ENCODE measurements at places on chromosomes 11 and 22.

GRCh38 chr22:43948836-43949406, 6.3 kb upstream of the SAMM50 start:
- DNase-seq, result no peak

- DNase-seq, result no peak
Observed at GRCh38 chr22:28963362-28963761, 80.0 kb downstream of the ZNRF3 start.

DNA sequence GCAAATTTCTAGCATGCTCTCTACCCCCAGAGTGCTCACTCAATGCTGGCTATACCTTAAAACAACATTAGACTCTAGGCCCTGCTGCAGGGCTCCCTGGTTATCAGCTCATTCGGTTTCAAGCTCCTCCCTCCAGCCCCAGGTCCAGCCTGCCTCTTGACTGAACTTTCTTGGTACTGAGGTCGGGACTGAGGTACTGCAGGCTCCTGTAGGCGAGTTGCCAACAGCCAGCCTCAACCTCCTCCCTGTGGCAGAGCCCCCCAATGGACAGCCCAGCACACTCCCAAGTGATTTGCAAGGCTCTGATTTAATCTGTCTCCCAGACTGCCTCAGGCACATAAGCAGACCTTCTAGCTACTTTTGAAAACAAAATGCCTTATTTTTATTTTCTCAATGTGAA, 73.6 kb upstream of the EIF3M start:
- no peak for DNase-seq

DNA sequence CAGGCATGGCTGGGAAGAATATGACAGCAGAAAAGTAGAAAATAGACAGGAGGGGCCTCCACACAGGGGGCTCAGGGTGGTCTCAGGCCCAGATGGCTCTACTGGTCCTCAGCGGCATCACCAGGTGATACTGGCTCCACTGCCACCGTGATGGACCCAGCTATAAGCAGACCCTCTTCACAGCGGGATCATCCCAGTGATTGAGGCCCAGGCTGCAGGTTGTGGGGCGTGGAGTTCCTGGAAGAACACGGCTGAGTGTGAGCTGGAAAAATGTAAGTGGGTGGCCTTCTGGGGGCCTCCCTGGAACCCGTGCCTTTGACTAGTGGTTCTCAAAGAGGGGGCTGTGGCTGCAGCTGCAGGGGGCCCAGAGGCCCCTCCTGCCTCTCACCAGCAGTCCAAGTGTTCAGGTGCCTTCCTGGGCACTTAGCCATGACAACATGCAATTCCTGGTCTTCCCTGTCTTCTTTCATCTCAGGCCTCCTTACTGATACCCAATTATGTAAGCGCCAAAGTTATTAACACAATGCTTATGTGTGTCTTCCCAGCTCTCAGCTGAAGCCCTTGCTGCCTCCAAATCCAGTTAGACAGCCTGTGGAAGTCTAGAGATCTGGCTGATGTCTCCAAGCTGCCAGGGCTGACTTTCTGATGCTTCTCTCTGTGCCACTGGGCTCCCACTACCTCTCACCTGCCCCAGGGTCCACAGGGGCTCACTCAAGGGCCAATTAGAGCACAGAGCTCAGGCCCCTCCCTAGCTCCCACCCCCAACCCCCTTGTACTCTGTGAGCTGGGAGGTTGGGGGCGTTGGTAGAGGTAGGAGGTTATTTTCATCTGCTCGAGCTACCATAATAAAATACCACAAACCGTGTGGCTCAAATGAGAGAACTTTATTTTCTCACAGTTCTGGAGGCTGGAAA, 110.1 kb upstream of the LMO1 start:
- no peak for DNase-seq

- DNase-seq, result peak; percentile 69
Observed at GRCh38 chr11:353179-353873, 16.0 kb upstream of the B4GALNT4 start.

DNA sequence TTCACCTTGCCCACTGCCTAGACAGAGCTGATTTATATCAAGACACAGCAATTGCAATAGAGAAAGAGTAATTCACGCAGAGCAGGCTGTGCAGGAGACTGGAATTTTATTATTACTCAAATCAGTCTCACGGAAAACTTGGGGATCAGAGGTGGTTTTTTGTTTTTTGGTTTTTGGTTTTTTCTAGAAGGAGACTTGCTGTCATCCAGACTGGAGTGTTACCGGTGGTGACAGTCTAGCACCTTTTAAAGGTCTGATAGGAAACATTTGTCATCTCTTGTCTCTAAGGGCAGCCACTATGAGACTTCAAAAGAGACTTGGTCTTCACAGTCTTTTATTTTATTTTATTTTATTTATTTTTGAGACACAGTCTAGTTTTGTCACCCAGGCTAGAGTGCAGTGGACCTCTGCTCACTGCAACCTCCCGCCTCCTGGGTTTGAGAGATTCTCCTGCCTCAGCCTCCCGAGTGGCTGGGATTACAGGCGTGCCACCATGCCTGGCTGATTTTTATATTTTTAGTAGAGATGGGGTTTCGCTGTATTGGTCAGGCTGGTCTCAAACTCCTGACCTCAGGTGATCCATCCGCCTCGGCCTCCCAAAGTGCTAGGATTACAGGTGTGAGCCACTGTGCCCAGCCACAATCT, 19.1 kb downstream of the APOBEC3H start:
- no peak for DNase-seq

GRCh38 chr11:30131535-30131934, 99.3 kb upstream of the FSHB start:
- DNase-seq, result peak; percentile 30

GRCh38 chr11:40842750-40843339, 616.6 kb downstream of the LRRC4C start:
- no peak for DNase-seq

DNA sequence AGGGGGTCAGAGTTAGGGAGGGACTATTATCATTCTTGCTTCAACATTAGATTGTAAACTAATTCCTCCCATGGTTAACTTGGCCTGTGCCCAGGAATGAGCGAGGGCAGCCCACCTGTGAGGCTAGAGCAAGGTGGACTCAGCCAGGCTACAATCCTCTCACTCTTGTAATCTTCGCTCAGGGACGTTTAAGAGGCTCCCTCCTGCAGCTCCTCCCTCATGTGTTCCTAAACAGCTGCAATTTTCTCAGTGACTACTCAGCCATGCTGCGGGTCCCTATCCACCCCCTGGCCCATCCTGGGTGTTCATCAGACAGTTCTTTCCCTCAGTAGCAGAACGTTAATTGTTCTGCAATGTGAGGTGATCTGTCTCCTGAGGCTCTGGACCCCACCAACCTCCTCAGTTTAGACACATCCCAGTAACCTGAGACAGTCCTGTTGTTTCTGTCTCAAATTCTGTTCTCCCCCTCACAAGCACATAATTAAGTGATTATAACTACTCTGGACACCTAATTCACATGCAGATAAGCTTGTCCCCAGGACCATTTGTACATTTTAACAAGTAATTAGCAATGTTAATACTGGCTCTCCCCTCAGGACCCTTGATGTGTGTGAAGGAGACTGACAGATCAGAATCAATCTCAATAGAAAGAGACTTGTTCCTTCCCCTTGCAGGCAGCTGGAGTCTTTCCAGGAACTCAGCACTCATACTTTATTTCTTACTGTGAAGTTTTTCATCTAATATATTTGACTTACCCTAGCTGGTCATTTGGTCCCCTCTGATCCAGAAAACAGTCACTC, 337.2 kb upstream of the B3GAT1 start:
- no peak for DNase-seq

DNA sequence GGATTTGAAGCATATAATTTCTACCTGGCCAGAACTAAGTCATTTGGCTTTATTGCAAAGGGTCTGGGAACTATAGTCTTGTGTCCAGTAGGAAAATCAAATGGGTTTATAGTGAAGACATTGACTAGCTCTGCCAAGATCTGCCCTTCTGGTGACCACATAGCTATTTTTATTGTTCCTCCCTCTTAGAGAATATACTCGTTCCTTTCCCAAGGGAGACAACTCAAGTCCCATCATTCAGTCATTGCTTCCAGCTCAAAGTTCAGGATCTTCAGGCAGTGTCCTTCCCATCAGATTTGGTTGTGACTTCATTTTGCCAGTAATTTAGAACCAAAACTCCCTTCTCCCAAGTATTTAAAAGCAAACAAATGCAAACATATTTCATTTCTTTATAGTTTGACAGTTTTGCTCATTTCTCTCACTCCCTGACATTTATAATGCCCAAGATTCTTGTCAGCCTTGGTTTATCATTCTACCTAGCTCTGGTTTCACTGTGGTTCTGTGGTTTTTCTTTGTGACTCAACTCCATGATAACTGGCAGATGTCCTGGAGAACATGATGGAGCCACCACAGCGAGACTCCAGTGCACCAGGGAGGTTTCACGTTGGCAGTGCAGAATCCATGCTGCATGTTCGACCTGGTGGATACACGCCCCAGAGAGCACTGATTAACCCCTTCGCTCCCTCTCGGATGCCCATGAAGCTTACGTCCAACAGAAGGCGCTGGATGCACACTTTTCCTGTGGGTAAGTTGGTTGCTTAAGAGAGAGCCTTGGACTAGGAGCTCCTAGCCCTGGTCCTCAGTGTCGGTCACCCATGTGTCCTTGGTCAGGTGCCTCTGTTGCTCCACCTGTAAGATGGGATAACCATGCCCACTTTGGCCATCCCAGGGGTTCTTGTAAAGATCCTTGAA, 64.9 kb downstream of the DEPDC5 start:
- peak; percentile 20 for DNase-seq

- DNase-seq, result peak; percentile 38
Observed at GRCh38 chr11:79087961-79088318, 352.9 kb downstream of the TENM4 start.

DNA sequence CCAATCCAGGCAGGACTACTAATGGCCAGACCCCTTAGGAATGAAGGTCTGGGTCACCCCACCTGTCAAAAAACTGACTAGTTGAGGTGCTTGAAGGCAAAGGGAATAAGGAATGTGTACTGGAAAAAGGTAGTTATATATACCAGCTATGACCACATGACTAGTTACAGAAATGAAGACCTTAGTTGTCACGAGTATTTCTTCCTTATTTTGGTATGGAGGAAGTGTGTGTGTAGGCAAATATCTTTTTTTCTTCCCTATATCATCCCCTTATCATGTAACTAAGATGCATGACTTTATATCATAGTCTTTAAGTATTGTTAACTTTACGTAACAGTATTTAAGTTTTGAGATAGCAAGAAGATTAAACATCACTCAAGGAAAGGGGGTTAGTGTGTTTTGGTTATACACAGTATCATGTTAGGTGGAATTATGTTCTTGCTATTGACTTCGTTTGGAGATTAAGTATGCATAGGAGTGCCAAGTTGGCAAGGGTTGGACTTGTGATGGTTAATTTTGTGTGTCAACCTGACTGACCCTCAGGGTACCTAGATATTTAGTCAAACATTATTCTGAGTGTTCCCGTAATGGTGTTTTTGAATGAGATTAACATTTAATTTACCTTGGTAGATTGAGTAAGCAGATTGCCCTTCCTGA, 38.2 kb upstream of the NARS2 start:
- no peak for DNase-seq

- peak; percentile 45 for DNase-seq
Observed at GRCh38 chr11:96338910-96339705, 3.9 kb downstream of the MAML2 start.

DNA sequence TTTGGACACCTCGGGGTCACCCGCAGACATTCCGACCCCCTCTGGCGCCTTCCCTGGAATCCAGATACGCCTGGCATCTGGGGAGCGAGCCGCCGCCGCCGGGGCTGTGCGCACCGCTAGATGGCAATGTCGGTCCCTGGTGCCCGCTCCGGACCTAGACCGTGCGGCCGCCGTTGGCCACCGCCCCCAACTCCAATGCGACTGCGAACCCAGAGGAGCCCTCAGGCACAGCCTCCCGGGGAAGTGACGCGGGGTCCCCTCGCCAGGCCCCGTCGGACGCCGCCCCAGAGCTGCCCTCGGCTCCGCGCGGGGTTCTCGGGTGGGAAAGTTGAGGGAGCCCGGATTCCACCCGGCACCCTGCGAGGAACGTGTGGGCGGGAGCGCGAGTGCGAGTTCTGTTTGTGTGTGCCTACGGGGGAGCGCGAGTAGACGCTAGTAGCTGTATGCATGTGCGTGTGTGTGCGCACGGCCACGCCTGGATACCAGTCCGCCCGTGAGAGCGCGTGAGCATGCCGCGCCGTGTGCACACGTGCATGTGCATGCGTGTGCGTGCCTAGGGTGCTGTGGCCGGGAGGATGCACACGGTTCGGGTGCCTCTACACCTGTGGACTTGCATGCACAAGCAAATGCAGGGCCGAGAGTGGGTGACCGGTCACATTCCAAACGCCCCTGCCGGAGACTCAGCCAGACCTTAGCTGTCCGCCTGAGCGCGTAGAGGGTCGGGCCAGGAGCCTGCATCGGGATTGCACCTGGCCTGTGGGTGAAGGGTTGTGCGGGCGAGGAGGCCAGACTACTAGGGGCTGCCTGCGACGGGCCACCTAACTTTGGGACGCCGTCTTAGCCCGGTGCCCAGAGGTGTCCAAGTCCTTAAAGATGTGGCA, 1.9 kb downstream of the CHRM4 start:
- peak; percentile 61 for DNase-seq

- DNase-seq, result peak; percentile 11
Observed at GRCh38 chr22:38655519-38656255, 505 bp downstream of the FAM227A start.

GRCh38 chr11:60959431-60959830, 7.5 kb upstream of the SLC15A3 start:
- peak; percentile 74 for DNase-seq

DNA sequence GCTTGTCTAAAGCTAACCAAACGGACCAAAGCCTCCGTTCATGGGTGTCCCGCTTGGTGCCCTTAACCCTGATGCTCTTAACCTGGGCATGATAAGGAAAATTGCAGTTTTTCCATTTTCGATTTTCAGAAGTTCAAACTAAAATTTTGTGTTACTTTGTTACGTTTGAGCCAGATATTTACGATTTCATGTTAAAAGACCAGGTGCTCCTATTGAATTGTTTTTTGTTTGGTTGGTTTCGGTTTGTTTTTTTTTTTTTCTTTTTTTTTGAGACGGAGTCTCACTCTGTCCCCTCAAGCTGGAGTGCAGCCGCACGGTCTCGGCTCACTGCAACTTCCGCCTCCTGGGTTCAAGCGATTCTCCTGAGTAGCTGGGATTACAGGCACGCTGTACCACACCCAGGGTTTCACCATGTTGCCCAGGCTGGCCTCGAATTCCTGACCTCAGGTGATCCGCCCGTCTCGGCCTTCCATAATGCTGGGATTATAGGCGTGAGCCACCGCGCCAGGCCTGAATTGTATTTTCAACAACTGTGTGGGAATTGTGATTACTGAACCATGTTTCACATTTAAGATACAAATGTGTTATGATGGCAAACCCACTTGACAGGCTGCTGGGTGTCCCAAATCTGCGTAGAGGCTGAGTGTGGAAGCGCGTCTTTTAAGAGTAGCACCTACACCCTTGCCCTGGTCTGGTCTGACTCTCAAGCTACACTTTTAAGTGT, 864 bp upstream of the USP28 start:
- DNase-seq, result no peak

- no peak for DNase-seq
Observed at GRCh38 chr22:39900306-39901227, at the start of gene GRAP2. TSS of gene GRAP2 (plus strand) at chr22:39901084. CDS start at chr22:39947107, 46,023 bp downstream.

- no peak for DNase-seq
Observed at GRCh38 chr22:40412441-40412840, 42.0 kb downstream of the SGSM3 start.

GRCh38 chr11:8356721-8357504, 93.2 kb upstream of the LMO1 start:
- no peak for DNase-seq

- DNase-seq, result no peak
Observed at GRCh38 chr11:118924591-118925585, 838 bp downstream of the BCL9L start.

GRCh38 chr11:114036147-114036811, 23.2 kb upstream of the ZBTB16 start:
- DNase-seq, result peak; percentile 50

GRCh38 chr11:19919050-19919561, 206.5 kb downstream of the NAV2 start:
- peak; percentile 98 for DNase-seq

GRCh38 chr11:9615031-9615451, 41.6 kb downstream of the WEE1 start:
- peak; percentile 61 for DNase-seq
